ENCODE measurements at places on chromosomes 3 and 15.

- DNase-seq: no peak
These were observed 304.6 kb downstream of the NAALADL2 start for GRCh38 chr3:175163686-175164085.

DNA sequence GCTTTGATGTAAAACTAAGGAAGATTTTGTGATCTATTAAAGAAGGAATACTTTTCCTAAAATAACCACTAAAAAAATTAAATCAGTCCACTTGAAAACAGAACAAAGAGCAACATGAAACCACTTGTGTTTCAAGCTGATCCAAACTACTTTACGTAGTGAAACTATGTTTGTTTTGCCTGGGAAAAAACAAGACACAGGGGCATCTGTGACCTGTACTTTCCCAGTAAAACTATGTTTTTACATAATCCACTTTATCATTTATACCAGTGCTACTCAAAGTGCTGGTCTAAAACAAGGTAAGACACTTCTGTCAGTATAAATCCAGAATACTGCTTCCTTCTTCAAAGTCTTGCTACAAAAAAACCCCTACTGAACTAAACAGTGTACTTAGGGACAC, 56.7 kb downstream of the SPG11 start:
- DNase-seq: no peak

GRCh38 chr15:31265871-31266711, 60.5 kb upstream of the KLF13 start:
- peak; percentile 10 for DNase-seq

GRCh38 chr3:17717411-17717810, 25.0 kb downstream of the TBC1D5 start:
- no peak for DNase-seq

DNA sequence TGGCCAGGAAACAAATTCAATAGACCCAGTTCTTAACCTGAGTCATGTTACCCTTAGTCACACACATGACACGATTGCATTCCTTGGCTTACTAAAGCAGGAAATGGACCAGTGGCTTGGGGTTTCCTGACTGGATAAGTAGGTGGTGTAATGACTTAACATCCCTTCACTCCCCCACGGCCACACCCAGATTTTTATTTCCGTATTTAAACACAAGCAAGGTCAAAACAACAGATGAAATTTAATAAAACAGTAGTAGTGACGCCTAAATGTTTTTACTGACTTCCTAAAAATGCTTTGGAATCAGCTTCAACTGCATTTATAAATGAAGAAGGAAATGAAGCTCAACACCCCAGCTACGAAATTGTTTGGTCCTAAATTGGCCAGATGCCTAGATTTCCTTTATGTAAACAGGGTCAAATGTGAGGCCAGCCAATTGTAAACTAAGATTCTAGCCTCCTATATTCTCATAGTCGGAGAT, 324.3 kb downstream of the CHST2 start:
- peak; percentile 94 for DNase-seq

DNA sequence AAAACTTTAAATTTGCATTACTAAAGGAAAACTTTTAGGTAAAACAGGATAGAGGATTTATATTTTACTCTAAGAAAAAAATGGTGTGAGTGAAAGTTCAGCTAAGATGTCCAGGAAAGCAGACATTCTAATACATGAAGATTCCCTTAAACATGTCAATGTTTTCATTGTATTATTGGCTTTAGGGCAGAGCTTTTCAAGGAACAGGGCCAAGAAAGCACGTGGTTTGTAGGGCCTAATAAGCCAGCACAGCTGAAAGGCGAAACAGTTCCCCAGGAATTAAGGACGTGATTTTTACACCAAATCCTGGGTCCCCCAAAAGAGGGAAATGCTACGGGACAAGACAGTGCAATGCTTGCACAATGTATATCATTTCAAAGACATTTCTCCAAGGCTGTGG, 48.6 kb upstream of the MKRN3 start:
- no peak for DNase-seq

- DNase-seq: no peak
These were observed 40.4 kb upstream of the SKOR1 start for GRCh38 chr15:67784856-67785430.

GRCh38 chr15:76674883-76675282, 230.3 kb downstream of the SCAPER start:
- DNase-seq: peak; percentile 64

DNA sequence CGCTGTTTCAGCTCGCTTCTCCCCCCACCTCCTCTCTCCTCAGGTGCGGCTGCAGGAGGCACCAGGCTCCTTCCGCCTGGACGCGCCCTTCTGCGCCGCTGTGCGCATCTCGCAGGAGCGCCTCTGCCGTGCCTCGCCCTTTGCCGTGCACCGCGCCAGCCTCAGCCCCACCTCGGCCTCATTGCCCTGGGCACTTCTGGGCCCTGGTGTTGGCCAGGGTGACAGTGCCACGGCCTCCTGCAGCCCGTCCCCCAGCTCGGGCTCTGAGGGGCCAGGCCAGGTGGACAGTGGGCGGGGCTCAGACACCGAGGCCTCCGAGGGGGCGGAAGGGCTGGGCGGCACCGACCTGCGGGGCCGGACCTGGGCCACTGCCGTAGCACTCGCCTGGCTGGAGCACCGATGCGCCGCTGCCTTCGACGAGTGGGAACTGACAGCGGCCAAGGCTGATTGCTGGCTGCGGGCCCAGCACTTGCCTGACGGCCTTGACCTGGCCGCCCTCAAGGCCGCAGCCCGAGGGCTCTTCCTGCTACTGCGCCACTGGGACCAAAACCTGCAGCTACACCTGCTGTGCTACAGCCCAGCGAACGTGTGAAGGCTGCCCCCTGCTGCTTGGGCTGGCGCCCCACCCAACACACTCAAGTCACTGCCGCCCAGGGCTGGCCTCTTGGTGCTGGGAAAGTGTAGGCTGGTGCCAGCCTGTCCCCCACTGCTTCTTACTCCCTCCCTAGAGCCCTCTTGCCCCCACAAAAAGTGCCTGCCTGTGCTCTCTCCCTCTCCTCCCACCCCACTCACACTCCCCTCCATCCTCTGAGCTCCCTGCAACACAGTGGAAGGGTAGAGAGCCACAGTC, 7.1 kb downstream of the ALG3 start:
- no peak for DNase-seq

DNA sequence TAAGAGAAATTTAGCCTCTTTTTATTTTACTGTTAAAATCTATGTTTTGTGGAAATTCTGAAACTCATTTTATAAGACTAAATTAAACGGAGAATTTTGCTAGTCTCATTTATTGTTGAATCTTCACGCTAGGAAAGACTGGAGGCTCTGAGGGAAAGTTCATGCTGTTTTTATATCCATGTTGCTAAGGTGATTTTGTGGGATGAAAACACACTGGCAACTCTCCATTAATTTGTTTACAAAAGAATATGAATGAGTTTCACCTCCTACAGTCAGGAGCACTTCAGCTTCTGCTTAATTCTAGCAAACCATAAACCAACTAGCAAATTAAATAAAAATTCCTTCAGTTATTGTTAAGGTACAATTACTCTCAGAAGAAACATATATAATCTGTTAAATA, 195.4 kb downstream of the RAP2B start:
- DNase-seq: no peak

DNA sequence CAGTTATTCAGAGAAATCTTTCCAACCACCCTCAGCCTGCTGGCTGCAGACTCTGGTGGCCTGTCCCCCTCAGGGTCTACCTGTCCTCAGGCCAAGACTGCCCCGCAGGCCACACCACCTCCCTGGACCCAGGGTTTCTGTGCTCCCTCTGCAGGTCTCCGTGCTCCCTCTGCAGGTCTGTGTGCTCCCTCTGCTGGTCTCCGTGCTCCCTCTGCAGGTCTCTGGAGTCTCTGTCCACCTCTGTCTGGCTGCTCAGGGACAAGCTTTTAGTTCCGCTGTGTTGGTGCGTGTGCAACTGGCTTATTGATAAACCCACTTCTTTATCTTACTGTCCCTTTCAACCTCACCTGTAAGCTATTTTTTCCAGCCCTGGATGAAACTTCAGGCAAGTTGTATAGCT, 30.1 kb downstream of the BDH1 start:
- no peak for DNase-seq

DNA sequence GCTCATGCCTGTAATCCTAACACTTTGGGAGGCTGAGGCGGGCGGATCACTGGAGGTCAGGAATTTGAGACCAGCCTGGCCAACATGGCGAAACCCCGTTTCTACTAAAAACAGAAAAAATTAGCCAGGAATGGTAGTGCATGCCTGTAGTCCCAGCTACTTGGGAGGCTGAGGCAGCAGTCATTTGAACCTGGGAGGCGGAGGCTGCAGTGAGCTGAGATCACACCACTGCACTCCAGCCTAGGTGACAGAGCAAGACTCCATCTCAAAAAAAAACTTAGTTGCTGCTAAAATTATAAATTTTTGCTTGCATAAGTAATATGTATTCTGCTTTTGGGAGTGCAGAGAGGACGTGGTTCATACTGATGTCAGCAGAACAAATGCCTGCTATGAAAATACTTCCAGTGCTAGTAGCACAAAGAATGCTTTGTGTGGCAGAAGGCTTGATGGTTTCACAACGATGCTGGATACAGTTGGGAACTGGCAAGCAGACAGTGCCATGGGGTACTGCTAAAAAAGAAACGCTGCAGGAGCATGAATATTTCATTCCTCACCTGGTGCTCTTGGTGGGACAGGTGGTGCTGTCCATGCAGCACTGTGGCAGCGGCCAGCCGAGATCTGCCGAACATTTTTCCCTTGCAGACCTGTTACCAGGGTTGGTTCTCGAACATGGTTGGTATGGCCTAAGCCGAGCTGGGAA, 31.1 kb downstream of the FBXL22 start:
- DNase-seq: no peak

DNA sequence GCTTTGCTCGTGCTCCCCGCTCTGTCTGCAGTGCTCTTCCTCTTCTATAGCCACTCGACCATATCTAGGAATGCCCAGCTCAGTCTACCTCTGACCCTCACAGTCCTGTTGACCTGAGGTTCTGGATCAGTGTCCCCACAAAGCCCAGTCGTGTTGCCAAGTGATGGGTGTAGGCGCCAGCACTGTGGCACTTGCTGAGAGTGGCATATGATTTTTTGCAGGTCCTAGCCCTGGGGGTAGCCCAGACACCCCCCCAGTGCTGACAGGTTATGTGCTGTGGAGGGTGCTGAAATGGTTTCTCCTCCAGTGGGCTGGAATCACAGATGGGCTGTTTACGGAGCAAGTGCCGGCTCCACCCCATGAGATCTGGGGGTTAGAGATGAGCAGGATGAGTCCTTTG, 32.5 kb downstream of the ACAD9 start:
- no peak for DNase-seq

GRCh38 chr3:17554078-17554477, 188.4 kb downstream of the TBC1D5 start:
- no peak for DNase-seq

GRCh38 chr15:91821458-91821857, 32.0 kb upstream of the SLCO3A1 start:
- no peak for DNase-seq

DNA sequence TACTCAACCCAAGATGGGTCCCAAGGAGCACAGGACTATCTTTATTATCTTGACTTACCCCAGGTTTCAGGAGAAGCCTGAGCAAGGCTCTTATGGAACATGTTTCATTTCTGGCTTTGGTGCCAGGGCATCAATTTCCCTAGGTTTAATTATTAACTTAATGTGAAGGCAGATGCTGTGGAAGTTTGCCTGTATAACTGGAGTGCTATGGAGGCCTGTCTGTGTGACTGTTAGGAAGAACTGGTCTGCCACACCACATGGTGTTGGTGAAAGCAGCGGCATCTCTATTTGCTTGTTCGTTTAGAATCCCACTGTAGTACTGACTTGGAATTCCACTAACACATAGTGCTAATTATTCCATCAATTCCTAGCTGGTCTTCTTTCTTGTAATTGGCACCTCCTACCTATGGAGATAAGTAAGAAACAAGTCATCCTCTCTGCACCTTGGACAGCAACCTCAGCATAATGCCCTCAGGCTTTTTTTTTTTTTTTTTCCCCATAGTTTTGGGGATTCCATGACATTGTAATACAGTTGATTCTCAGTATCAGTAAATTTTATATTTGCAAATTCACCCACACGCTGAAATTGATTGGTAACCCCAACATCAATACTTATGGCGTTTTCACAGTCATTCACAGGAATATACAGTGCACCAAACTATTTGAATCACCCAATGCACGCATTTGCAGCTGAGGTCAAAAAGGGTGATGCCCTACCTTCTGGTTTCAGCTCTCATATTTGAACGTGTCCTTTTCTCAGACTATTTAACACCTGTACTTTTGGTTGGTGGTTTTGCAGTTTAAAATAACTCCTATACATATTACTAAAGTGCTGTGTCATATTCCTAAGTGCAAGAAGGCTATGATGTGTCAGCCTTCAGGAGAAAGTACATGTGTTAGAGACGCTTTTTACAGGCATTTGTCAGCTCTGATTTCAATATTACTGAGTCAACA, 772.8 kb upstream of the LMCD1 start:
- DNase-seq: no peak

DNA sequence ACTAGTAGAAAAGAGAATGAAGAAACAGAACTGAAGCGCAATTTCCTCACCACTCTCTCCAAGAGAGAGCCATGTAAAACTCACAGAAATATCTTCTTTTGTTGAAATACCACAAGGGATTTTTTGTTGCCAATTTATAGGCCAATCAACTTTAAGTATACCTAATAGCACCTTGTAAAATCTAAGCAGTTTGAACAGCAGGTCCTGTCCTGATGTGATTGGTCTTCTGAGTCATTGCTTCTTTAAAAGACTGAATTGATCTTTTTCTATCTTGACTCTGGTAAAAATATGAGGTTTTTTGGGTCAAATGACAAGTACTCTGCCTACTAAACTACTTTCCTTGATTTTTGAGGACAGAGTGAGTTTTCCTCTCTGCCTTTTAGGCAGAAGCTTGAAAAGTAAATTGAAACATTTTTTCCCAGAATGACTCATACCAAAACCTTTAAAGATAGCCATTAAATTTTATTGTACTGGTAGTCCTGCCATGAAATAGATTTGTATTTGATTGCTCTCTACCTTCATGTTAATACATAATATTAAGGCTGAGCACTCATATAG, 343.9 kb upstream of the CBLB start:
- DNase-seq: no peak

DNA sequence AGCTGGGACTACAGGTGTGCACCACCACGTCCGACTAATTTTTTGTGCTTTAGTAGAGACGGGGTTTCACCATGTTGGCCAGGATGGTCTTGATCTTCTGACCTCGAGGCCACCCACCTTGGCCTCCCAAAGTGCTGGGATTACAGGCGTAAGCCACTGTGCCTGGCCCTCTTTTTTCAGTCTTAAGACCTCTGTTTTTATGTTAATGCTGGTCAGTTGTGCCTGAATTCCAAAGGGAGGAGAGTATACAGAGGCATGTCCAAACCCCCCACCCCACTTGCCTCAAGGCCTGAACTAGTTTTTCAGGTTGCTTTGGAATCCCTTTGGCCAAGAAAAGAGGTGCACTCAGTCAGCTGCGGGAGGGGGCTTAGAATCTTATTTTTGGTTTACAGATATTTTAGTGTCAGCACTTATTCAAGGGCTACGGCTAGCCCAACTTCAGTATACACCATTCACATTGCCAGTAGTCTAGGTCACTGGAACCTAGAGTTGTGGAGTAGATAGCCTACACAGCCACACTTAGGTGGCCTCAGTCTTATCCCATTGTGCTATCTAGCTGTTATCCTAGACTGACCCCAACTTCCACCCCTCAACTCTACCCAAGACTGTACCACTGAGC, 128.0 kb upstream of the TPM1 start:
- DNase-seq: no peak

- no peak for DNase-seq
These were observed 36.2 kb upstream of the PRR20G start for GRCh38 chr3:127324076-127324475.
